HTR-8/SVneo (cell line): ENCODE measurements at places on chromosomes 16 and 17.
A peak's percentile ranks its signal among the peaks of the same experiment; 100 is the strongest.

DNA sequence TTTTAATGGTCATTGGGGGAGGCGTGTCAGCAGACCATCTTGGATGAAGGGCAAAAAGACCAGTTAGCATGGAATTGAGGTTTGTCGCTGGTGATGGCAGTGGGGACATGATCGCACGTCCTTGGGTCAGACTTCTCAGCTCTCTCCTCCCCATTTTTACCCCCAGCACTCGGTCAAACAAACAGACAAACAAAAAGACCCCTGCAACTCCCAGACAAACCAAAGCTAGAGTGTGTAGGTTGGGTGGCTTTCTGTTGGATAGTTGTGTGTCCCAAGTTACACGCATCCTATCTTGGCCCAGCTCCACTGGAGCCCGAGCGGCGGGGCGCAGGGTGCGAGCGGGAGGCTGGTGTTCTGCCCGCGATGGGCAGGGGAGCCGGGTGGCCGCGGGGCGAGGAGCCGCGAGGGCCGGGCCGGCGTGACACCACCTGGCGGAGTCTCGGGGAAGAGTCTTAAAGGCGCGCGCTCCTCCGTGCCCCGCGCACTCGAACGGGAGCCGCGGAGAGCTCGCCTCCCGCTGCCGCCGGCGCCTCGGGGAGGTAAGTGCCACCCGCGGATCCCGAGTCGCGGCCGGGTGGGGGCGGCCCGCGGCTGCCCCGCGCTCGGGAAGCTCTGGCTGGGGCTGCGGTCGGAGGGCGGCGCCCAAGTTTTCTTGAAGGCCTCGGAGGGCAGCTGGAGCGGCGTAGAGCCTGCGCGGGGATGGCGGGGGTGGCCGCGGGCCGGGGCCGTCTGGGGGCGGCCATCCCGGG, 18.5 kb upstream of the NTN1 start:
- peak; percentile 54 for DNase-seq

DNA sequence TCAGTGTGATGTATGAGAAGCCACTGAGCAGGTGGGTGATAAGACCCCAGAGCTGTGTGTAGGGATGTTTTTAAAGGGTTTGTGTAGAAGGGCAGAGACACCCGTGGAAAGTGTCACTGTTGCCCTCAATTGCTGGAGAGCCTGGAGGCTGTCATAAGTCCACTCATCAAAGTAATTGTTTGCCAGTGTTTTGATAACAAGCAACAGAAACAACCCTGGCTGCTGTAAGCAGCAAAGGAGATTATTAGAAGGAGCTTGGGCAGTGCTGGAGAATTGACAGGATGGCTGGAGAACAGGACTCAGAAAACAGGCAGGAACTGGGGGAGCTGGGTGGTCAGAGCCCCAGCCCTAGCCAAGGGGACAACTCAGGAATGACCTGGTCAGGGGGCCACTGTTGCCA, 119.6 kb downstream of the CCDC182 start:
- no peak for DNase-seq

DNA sequence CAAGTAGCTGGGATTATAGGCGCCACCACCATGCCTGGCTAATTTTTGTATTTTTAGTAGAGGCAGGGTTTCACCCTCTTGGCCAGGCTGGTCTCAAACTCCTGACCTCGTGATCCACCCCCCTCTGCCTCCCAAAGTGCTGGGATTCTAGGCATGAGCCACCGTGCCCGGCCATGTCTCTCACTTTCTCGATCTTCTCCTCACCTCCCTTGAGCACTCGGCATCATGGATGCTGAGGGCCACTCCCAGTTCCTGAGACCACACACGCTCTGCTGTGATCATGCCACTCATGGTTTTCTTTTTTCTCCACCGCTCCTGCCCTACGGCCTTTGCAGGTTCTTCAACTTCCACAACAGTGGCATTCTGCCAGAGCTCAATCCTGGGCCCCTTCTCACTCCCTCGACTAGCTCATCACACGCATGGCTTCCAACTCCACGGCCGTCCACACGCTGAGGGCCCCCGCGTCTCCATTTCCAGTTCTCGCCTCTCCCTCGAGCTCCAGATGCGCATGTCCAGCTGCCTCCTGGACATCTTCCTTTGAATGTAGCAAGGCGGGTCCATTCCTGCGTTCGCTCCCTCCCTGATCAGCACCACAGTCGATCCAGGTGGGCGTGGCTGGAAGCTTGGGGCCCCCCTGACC, 5.5 kb upstream of the NCBP3 start:
- no peak for DNase-seq

- DNase-seq, result no peak
Measured at GRCh38 chr17:68514831-68515635, 2.8 kb downstream of the PRKAR1A start.

GRCh38 chr17:32319548-32319905, 22.4 kb downstream of the C17orf75 start:
- peak; percentile 82 for DNase-seq

DNA sequence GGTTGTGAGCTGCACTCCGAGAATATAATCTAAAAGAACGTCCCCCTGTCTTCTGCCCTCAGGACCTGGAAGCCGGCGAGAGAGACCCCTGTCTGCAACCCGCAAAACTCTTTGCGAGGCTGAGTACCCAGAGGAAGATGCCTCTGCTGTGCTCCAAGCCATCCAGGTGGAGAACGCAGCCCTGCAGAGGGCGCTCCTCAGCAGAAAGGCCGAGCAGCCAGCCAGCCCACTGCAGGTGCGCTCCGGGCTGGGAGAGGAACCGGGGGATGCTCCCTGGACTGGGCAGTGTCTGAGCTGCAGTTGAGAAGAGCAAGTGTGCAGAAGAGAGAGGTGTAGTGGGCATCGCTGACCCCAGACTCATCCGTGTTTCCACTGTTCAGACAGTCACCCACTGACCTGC, 148.3 kb downstream of the KATNIP start:
- no peak for DNase-seq

- DNase-seq, result no peak
Measured at GRCh38 chr17:60519795-60520194, 6.2 kb downstream of the APPBP2 start.

DNA sequence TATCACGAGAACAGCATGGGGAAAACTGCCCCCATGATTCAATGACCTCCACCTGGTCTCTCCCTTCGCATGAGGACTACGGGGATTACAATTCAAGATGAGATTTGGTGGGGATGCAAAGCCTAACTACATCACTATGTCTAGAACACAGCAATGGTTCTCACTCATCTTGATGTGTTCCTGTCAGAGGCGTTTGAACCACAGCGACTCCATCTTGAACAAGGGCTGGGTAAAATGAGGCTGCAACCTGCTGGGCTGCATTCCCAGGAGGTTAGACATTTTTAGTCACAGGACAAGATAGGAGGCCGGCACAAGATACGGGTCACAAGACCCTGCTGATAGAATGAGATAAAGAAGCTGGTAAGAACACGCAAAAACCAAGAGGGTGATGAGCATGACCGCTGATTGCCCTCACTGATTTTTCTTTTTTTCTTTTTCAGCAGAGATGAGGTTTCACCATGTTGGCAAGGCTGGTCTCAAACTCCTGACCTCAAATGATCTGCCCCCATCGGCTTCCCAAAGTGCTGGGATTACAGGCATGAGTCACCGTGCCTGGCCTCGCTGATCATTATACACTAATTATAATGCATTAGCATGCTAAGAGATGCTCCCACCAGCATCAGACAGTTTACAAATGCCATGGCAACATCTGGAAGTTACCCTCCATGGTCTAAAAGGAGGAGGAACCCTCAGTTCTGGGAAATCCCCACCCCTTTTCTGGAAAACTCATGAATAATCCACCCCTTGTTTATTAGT, 3.0 kb upstream of the PPY start:
- no peak for DNase-seq

DNA sequence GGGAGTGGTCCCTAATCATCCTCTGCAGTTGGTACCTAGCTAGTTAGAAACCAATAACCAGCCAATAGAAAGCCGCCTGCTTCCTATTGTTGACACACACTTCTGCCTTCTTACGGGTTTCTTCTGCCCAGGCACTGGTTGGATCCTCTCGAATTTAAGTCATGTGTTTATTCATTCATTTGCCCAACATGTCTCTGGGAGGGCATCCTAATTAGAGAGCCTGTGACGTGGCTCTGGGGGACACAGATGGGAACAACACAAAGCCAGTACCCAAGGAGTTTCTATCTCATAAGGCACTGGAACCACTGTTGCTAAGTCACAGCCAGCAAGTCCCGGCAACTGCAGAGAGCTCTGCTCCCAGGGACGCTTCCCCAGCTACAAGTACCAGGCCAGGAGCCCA, 300.7 kb upstream of the TNRC6C start:
- DNase-seq, result no peak
